ENCODE measurements at places on chromosomes 1 and 21. TPM values are rescaled to one million over a fixed set of nuclear protein-coding genes. Genes with fewer than 3 reads are reported as not detected.

CD1D gene
- total RNA-seq = 2.1 TPM

- H3K36me3 ChIP-seq = no peaks in the 10 kb centered on the region
- no peak overlapping the region for H3K4me3 ChIP-seq
- H3K27ac ChIP-seq = no peak overlapping the region
- peaks cover 14% of the 10 kb centered on the region for H3K4me1 ChIP-seq
- H3K27me3 ChIP-seq = no peaks in the 10 kb centered on the region
- no peak for DNase-seq
These were observed 13.9 kb upstream of the COL18A1 start for GRCh38 chr21:45390831-45391742.

DNA sequence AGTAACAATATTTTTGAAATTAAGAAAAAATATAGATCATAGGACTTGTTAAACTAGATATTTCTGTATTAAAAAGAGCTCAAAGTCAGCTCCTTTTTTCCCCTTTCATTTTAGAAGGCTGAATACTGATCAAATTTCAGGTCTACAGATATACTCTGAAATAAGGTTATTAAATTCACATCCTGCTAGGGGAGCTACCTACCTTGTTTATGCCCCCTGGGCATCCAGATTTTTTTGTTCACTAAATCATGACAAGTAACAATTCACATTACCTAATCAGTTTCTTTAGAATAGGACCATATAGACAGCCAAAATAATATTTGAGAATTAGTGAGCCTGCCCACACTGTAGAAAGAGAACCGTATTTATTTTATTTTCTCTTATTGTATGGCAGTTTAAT, 276.2 kb downstream of the USP25 start:
- no peaks in the 10 kb centered on the region for H3K36me3 ChIP-seq
- no peak overlapping the region for H3K27ac ChIP-seq
- no peak overlapping the region for H3K4me3 ChIP-seq
- no peak for DNase-seq

MYOM3 gene
- under 0.01 TPM for total RNA-seq

GRCh38 chr21:35149698-35150097, 100.6 kb upstream of the RUNX1 start:
- no peak overlapping the region for H3K4me3 ChIP-seq
- H3K4me1 ChIP-seq = no peaks in the 10 kb centered on the region
- H3K36me3 ChIP-seq = no peaks in the 10 kb centered on the region
- H3K27me3 ChIP-seq = no peaks in the 10 kb centered on the region

All from sigmoid colon (tissue), 7 donors.